Fibroblast of gingiva (primary cell): ENCODE measurements at places on chromosomes 1 and 21.
A peak's percentile ranks its signal among the peaks of the same experiment; 100 is the strongest.

GRCh38 chr1:78061825-78062523 lies 16.2 kb downstream of the GIPC2 start:
- peak; percentile 91 for DNase-seq

GRCh38 chr1:58994664-58995063 lies 210.8 kb upstream of the JUN start:
- peak; percentile 18 for DNase-seq

- DNase-seq = no peak
Observed at GRCh38 chr1:226658546-226659125, 80.4 kb downstream of the ITPKB start.

- DNase-seq = no peak
Observed at GRCh38 chr21:33290441-33290840, 24.3 kb downstream of the IL10RB start.

DNA sequence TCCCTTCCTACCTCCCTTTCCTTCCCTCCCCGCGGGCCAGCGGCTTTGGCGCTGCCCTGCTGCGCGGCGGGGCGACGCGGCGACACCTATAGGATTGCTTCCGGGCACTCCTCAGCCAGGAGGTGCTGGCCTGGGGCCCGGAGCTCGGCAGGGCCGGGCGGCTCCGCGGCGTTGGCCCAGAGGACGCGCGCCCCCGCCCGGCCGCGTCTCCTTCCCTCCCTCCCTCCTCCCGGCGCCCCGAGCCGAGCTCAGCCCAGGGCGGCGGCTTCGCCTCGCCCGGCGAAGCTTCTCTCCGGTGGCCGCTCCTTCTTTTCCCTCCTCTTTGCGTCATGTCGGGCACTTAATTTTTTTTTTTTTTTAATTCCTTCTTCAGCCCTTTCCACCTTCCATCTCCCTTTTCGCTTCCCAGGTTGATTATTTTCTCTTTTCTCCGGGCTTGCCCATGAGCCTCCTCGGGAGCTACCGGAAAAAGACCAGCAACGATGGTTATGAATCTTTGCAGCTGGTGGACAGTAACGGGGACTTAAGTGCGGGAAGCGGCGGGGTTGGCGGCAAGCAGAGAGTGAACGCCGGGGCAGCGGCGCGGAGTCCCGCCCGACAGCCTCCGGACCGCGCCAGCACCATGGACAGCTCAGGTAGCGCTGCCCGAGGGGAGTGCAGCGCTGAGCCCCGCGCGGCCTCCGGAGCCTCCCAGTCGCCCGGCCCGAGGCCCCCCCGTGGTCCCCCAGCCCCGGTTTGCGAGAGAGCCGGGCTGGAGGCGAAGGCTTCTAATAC lies at the start of gene DNAJC6:
DNAJC6 (plus strand) TSS at position 240 of the 774 bp plus-strand sequence; CDS start at position 443, 203 bp downstream.
- DNase-seq = peak; percentile 63

DNA sequence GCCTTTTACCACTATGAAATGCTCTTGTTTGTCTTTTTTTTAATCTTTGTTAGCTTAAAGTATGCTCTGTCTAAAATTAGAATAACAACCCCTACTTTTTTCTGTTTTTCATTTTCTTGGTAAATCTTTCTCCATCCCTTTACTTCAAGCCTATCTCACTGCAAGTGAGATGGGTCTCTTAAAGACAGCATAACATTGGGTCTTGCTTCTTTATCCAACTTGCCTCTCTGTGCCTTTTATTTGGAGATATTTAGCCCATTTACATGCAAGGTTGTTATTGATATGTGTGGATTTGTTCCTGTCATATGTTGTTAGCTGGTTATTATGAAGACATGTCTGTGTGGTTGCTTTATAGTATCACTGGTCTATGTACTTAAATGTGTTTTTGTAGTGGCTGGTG lies 41.3 kb upstream of the SSX2IP start:
- no peak for DNase-seq

DNA sequence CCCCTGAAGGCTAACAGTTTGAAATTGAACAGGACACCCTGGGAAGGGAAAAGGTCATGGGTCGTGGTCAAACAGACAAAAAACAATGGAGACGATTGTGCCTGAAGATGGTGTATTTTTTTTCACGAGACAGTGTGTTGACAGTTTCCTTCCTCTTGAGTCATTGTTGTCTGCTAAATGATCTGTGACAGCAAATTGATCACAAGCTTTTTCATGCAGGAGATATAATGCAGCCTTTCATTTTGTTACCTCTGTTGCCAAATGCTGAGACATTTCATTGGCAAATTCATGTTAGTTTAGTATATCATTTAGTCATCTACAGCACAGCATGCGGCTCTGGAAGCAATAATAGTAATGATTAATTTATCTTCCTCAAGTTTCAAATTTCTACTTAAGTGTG lies 27.7 kb downstream of the UBE2U start:
- DNase-seq = no peak

DNA sequence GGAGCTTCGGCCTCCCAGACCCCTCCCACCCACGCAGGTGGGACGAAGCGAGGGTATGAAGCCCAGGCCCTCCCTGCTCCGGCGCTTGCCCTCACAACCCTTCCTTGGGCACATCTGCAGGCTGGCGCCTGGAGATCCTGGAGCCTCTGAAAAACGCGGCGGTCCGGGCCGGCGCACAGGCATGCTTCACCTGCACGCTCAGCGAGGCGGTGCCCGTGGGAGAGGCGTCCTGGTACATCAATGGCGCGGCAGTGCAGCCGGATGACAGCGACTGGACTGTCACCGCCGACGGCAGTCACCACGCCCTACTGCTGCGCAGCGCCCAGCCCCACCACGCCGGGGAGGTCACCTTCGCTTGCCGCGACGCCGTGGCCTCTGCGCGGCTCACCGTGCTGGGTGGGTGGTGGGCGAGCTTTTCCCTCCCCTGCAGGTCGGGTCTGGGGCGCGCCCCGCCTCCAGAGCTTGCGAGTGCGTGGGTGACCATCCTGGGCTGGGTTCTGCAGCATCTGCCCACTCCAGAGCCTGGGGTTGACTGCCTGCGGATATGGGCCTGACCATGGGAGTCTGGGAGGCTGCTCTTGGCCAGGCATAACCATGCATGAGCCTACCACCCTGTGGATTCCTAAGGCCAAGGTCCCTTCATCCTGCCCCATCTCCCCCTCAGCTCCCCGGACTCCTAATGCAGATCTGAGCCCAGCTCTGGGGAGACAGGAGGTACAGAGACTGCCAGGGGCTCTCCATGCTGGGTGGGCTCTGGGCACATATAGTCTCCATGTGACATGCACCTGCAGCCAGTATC lies 89.8 kb downstream of the TRIM11 start:
- no peak for DNase-seq

- no peak for DNase-seq
Observed at GRCh38 chr1:24951337-24951736, 21.3 kb upstream of the RUNX3 start.

GRCh38 chr1:204577794-204578478 lies 61.7 kb downstream of the MDM4 start:
- DNase-seq = no peak

DNA sequence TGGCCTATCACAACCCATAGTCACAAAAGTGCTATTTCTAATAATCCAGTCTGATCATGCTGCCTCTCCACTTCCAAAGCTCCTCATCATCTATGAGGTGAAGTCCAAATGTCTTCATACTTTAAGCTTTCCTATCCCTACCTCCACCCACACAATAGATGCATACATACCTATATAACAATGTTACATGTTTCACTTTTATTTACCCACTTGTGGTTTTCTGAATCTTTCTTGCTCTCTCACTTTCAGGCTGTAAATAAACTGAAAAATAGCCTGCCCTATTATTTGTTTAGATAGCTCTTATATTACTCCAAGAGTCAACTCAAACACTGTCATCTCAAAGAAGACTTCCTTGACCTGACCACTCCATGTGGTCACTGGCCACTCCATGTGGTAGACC lies 406.8 kb upstream of the BEND5 start:
- DNase-seq = no peak

GRCh38 chr1:46180082-46180616 lies 3.9 kb upstream of the P3R3URF start:
- no peak for DNase-seq

DNA sequence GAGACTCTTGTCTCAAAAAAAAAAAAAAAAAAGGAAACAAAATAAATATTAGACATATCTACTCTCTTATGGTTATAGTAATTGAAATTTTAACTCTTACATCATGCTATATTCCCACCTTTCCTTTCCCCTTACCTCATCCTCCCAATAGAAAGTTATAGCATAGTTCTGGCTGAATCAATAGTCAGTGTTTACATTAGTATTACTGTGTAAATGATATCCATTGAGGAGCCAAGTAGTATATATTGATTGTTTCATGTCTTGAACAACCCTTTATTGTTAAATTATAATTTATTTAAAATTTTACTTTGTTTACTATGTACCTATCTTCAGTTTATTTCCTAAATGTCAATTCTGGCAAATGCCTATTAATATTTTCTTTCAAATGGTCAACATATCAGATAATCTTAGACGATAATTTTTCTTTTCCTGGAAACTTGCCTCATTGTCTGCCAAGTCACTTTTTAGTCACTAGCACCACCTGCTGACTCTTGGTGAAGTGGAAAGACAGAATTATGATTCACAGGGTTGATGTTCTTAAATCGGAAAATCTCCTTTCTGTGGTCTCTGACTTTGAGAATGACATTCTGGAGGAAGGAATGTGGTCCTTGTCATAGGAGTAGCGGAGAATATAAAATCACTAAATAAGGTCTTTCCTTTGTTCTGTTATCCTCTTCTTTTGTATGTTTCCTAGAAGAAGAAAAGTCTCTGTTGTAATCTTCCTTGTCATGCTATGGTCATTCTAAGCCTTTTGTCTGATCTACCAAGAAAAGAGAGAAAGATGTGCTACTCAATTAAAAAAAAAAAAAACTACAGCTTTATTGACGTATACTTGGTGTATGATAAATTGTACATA lies 8.6 kb downstream of the HJV start:
- DNase-seq = peak; percentile 70

DNA sequence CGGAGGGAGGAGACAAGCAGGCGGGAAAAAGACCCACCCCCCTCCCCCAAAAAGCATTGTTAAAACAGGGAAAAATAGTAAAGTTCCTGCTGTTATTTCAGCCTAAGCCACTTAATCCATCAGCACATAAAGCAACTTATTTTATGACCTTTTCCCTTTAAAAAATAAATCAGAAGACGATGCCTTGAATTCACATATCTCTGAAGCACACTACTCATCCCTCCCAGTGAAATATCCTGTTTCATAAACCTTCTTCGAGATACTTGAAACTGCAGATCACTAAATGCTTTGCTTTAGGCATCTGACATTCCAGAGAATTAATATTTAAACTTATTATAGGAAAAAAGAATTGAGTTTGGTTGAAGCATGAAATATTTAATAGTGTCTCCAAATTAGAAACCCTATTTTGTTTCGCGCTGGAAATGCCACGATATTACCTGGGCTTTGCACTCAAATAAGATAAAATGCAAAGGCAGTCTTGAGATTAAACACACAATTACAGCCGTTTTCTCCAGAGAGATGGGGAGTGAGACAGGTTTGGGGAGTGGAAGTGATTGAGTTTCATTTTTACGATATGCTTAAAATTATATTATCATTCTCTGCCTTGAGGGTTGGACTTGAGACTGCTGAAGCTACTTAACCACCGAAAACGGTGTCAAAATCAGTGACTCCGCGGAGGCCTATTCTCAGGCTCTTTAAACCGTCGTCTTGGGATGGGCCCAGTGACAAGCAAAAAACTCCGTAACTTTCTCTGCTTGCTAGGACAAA lies 9.3 kb downstream of the GLIS1 start:
- no peak for DNase-seq

GRCh38 chr1:230205719-230206198 lies 138.7 kb downstream of the GALNT2 start:
- DNase-seq = no peak

- DNase-seq = no peak
Observed at GRCh38 chr1:153793261-153793972, 18.2 kb downstream of the SLC27A3 start.

DNA sequence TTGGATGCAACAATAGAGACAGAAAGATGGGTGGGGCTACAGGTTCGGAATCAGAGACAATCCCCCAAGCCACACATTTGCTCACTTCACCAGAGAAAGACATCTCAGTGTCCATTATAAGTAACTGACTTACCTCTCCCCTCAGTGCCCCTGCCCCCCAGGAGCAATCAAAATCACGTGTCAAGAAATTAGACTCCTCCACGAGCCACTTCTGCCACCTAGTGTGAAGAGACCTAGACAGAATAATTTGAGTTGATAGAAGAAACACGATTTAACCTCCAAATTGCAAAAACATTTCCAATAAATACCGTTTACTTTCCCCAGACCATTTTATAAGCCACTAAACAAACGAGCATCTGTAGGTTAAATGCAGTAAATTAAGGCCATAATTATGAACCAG lies 123.2 kb downstream of the SLC30A10 start:
- DNase-seq = no peak

DNA sequence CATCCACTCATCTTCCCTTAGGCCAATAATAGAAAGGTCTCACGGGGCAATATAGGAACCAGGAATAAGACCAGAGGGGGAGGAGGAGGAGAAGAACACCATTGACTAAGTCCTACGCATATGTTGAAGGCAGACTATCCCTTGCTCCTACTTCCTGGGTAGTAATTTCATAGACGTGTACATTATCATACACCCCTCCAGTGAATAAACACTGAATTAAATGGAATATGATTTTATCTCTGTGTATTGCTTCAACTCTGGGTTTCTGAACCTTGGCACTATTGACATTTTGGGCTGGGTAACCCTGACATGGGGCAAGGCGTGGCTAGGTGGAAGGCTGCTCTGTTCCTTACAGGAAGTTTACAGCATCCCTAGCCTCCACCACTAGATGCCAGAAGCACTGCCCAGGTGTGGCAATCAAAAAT lies 17.3 kb upstream of the FHAD1 start:
- DNase-seq = no peak

- DNase-seq = no peak
Observed at GRCh38 chr21:29940361-29940760, 565 bp upstream of the GRIK1 start.

- DNase-seq = peak; percentile 94
Observed at GRCh38 chr21:43703035-43703880, 15.7 kb upstream of the PDXK start.

GRCh38 chr1:86965012-86965826 lies 50.8 kb downstream of the HS2ST1 start:
- peak; percentile 34 for DNase-seq

- no peak for DNase-seq
Observed at GRCh38 chr1:188599313-188599712, 1770.6 kb downstream of the PLA2G4A start.

DNA sequence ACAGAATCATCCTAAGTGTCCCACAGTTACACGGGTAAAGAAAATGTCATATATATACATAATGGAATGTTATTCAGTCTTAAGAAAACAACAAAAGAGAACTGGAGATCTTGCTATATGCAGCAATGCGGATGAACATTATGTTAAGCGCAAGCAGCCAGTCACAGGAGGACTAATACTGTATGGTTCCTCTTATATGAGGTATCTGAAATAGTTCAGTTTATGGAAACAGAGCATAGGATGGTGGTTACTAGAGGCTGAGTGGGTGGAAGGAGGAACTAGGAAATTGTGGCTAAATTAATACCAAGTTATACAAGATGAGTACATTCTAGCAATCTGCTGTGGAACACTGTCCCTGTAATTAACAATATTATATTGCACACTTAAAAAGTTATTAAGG lies 834.3 kb downstream of the KCNT2 start:
- DNase-seq = no peak
